Dermis blood vessel endothelial cell (primary cell): ENCODE measurements at places on chromosomes 5 and 9. TPM values are rescaled to one million over a fixed set of nuclear protein-coding genes. Genes with fewer than 3 reads are reported as not detected.

DNA sequence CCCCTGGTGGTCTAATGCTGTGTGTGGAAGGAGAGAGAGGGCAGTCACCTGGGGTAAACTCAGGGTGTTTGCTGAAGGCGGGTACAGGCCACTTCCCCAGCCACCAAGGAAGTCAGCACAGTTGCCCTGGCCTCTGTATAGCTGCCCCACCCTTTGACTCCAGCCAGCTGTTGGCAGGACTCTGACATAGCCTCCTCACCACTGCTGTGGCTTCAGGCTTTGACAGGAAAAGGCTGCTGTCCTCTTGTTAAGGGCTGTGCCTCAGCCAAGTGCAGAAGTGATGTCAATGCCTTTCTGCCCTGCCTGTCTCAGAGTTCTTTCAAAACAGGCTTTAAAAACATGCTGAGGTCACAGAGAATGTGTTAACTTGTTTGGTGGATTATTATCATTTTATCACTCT, 487.2 kb upstream of the KLF4 start:
- no peak for DNase-seq

DNA sequence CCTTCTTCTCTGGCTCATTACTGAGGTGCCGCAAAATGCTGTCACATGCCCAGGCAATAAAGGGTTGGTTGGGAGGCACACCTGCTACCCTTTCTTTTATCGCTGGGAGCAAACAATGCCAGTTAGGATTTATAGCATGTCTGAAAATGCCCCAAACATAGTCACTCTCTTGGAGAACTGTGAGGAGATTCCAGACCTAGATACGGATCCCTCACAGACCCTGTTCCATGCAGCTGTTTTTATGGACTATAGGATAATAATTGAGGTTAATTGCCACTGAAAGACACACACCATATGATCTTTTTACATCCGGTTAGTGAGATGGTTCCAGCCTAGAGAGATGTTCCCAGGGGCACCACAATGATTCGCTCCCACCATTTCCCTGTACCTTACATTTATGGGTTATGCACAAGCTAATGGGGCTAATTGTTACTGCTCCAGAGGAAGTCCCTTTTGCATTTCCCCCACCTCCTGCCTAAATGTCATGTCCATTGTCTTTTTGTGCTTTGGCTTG, 318.1 kb downstream of the PIK3R1 start:
- DNase-seq = no peak

GRCh38 chr5:37090781-37091180, 158.4 kb downstream of the CPLANE1 start:
- DNase-seq = no peak

DNA sequence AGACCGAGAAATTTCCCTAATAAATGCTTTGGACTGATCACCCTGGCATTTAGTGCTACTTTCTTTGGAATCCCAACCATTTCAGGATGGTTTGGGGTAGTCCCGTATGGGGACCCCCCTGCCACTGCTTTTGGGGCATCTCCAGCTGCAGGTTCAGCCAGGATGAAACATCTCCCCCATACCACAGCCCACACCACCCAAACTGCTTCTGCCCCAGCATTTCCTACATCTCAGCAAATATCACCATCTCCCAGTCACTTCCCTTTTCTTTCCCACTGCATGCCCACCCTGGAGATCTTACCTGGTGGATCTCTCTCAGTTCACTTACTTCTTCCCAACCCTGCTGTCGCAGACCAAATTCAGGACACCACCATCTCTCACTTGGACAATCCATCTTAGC, 4.8 kb upstream of the P4HA2 start:
- DNase-seq = no peak

GRCh38 chr9:93244510-93245436, 60.8 kb downstream of the WNK2 start:
- no peak for DNase-seq

DNA sequence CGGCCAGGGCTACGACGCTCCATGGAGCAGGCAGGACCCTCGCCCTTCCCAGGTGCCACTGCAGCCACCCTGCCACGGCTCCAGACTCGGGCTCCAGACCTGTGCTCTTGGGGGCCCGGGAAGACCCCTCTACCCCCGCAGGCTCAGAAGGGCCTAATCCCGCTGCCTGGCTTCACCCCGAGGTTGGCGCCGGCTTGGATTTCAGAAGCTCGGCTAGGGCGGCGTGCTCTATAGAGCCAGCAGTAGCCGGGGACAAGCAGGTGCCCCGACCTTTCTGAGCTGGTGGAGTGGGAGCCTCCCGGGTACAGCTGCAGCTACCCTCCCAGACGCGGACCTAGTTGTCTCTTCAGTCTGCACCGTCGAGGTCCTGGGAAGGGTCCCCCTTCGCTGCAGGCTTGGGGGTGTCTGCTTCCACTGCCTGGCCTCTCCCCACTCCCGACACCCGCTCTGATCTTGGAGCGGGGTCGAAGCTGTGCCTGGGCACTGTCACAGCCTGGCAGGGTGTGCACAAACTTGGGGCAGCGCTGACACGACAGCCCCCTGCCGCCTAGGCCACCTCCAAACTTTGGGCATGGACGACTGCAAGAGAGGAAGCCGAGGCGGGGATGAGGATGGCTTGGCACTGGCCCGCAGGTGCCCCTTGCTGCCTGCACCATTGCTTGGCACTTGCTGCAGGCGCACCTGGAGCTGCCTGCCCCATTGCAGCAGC, 1366.1 kb upstream of the CDH9 start:
- DNase-seq = no peak

DNA sequence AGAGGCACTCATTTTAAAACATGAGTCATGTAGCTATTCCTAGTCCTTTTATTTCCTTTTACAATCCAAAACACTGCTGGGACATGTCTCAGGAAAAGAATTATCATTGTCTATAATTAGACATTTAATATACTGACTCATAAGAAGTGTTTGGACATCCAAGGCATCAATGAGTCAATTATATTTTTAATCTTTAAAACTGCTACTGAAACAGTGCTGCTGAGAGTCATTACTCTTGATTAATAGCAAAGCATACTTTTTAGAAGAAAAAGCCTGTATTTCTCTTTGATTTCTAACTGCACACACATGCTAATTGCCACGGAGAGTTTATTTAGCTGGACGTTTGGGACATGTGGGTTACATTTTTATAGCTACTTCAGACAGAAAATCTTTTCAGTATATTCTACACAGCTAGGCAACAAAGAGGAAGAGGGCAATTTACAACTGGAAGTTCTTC, 1249.0 kb upstream of the CDH18 start:
- DNase-seq = peak; percentile 59

- no peak for DNase-seq
Measured at GRCh38 chr5:59421986-59422941, 471.3 kb downstream of the PDE4D start.

DNA sequence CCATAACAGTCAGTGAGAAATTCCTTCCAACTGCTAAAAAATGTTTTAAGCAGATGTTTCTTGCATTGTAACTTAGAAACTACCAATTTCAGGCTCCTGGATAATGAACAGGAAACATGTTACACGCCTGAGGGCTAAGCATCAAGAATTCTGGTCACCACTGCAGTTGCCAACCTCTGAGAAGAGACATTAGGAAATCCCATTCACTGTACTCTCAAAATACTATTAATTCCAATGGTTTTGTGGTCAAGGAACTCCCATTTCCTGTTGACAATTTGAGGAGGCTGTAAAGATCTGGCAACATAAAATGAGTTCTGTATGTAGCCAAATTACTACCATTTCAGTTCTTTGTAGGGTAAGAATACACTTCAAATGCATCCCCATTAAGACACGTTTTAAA, 456.0 kb upstream of the MEF2C start:
- no peak for DNase-seq

DNA sequence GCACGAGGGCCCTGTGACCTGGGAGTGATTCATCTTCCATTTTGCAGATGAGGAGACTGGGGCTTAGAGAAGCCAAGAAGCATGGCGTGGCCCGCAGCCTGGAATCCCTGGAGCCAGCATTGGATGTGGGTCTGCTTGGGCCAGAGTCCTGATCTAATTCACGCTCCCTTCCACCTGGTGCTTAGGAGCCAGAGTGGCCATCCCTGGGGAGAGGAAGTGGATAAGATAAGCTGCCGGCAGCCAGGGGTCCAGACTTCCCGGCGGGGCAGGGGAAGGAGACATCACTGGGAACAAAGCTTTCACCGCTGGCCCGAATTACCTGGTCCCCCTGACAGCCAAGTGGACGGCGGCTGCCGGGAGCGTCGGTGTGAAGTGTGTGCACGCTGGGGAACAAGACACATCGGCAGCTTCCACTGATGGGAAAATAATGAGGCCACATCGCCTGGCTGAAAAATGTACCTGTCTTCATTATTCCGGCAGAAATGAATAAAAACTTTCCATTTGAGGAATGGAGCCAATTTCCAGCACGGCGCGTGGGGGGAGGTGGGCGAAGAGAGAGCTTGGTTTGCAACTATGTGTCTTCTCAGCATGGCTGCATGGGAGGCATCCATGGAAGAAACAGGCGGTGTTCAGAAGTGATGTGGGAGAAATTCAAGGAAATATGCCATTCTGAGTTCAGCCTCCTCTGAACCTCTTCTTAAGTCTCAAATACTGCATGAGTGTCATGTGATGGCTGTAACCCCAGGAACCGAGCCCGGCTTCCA, 78.5 kb downstream of the OLFM1 start:
- DNase-seq = no peak

- no peak for DNase-seq
Measured at GRCh38 chr5:21807953-21808352, 1045.2 kb downstream of the CDH12 start.

DNA sequence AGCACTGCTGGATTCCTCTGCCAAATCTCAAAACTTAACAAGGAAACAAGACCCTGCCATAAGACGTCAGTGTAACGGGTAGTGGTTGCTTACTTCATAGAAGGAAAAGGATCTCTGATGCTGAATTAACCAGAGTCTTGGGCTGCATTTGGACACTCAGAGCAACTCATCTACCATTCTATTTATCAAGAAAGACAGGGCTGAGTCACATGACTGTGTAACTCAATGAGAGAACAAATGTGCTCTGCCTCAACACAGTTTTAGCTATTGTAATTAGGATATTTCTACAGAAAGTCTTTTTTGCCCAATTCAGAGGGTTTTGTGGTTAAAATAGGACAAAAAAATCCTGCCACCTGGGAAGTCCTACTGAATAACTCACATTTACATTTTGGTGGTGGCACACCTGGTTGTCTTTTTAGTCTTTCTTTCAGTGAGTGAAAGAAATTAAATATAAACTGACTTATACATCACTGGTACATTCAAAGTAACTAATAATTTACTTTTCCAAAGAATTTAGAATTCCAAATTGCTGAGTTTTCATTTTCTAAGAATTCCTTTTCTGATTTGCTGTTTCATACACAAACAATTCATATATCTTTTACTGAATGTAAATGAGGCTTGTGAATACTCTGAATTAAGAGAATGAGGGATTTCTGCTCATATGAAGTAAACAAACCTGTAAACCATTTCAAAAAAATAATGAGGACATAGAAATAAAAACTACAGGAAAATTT, 104.4 kb downstream of the MPDZ start:
- no peak for DNase-seq

- no peak for DNase-seq
Measured at GRCh38 chr9:80218328-80218727, 646.6 kb downstream of the TLE4 start.

GRCh38 chr9:71383308-71383940, 262.0 kb upstream of the TRPM3 start:
- DNase-seq = no peak

DNA sequence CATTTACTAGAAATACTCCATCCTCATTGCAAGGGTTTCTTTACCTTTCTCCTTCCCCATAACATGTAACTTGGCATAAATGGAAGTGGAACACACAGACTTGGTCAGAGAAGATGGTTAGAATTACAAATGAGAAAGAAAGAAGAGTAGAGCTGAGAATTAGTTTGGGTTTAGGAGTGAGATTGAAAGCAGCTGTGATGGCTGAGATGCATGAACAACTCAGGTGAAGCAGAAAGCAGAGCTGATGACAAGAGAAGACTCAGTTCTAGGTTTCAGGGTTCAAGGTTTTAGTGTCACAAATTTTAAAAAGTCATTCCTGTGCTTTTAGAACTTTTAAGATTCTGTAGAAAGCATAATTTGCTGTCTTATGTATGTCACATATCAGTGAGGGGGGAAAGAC, 54.0 kb downstream of the TMEM161B start:
- no peak for DNase-seq

- no peak for DNase-seq
Measured at GRCh38 chr9:107020040-107020530, 157.1 kb downstream of the ZNF462 start.

DNA sequence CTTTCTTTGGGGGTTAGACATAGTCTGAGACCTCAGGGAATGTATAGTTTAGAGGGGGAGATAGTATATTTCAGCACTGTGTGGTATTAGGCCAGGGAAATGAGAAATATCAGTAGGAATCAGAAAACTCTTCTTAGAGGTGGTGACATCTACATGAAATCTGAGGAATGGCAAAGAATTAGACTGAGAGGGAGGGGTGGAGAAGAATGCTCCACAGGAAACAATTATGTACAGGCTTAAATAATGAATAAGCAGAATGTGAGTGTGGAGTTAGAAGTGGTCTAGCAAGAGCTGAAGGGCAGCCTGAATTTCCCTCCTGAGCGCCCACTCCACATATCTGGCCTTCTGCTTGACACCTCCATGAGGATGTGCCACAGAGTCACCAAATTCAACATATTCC, 3.6 kb upstream of the MACIR start:
- no peak for DNase-seq

GRCh38 chr9:118414676-118415075, 710.5 kb downstream of the TLR4 start:
- DNase-seq = no peak

GRCh38 chr5:1885404-1885755, 2.7 kb upstream of the IRX4 start:
- DNase-seq = no peak

- peak; percentile 50 for DNase-seq
Measured at GRCh38 chr5:121251954-121252353, 599.7 kb upstream of the FTMT start.

DNA sequence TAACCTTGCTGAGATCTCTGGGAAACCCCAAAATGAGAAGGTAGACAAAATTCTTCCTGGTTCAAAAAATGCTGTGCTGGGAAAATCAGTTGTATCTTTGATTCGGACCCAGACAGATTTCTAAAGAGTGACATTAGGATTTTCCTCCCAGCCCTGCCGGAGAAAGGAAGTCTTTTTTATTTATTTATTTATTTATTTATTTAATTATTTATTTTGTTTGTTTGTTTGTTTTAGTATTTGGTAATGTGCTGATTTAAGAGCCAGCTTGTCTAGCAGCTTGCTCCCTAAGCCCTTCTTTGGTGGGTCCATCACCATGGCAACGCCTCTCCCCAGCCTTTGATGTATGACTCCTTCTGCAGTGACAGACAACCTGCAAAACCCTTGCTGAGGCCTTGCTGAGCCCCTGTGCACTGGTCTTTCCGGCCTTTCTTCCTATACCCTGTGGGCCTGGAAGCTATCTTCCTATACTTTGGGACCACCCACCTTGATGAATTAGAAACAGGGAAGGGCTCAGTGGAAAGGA, 60.6 kb upstream of the AFAP1L1 start:
- DNase-seq = no peak

- DNase-seq = no peak
Measured at GRCh38 chr5:124780011-124780410, 33.6 kb upstream of the ZNF608 start.

The PCDHB2 gene
- 0.88 and 1.4 TPM in 2 replicates for total RNA-seq

The RNF183 gene
- not detected in 2 replicates for total RNA-seq

The CNTNAP3B gene
- total RNA-seq = 87.2 and 232 TPM in 2 replicates

The CDC20B gene
- 0.05 TPM in 1 of 2 replicates, not detected in the other for total RNA-seq

The IL31RA gene
- total RNA-seq = 0.19 TPM in 1 of 2 replicates, not detected in the other

The TRIM36 gene
- 0.23 and 0.34 TPM in 2 replicates for total RNA-seq

The GFPT2 gene
- 0.60 and 0.68 TPM in 2 replicates for total RNA-seq

The PRRT1B gene
- total RNA-seq = not detected in 2 replicates

The AKNA gene
- total RNA-seq = 2.0 and 3.6 TPM in 2 replicates

The DRD1 gene
- not detected in 2 replicates for total RNA-seq

The SPINK6 gene
- total RNA-seq = not detected in 2 replicates

The SLIT3 gene
- 0.05 TPM in 1 of 2 replicates, not detected in the other for total RNA-seq
